ENCODE measurements at places on chromosomes 16 and 17.

- DNase-seq: no peak
Measured at GRCh38 chr16:72174726-72175125, 2.8 kb upstream of the PMFBP1 start.

DNA sequence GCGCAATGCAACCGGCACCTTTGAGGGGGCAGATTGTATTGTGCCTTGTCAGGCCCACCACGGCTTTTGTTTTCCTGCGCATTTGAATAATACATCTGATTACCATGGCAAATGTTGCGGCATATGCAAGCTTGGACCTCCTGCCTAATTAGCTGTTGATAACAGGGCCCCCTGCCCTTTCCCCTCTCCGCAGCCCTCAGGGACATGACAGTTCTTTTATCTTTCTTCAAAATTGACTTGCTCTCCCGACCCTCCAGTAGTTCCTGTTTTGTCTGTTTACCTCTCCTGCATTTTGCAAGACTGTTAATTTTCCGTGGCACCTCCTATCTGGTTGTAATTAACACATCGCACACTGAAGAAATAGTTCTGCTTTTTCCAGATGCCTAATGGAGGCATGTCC is 86.8 kb downstream of the RBFOX1 start:
- DNase-seq: no peak

GRCh38 chr17:49461580-49461979 is 33.5 kb upstream of the NGFR start:
- no peak for DNase-seq

DNA sequence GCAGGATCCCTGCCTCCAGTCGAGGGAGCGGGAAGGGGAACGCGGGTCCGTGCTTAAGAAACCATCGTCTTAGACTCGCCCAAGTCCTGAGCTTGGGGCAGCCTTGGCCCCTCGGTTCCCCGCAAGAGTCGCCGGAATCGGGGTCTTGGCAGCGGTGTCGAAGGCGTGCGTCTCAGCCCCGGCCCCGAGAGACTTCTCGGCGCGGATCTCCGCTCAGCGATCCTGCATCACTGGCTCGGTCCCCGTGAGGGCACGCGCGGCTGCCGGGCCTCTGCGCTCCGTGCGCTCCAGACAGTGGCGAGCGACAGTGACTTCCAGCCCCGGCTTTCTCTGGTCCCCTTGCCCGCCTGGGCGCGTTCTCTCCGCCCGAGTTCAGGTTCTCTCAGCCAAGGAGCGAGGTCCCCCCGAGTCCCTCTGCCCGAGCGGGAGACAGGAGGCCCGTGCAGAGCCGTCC is 380 bp downstream of the HS3ST3A1 start:
- DNase-seq: no peak

DNA sequence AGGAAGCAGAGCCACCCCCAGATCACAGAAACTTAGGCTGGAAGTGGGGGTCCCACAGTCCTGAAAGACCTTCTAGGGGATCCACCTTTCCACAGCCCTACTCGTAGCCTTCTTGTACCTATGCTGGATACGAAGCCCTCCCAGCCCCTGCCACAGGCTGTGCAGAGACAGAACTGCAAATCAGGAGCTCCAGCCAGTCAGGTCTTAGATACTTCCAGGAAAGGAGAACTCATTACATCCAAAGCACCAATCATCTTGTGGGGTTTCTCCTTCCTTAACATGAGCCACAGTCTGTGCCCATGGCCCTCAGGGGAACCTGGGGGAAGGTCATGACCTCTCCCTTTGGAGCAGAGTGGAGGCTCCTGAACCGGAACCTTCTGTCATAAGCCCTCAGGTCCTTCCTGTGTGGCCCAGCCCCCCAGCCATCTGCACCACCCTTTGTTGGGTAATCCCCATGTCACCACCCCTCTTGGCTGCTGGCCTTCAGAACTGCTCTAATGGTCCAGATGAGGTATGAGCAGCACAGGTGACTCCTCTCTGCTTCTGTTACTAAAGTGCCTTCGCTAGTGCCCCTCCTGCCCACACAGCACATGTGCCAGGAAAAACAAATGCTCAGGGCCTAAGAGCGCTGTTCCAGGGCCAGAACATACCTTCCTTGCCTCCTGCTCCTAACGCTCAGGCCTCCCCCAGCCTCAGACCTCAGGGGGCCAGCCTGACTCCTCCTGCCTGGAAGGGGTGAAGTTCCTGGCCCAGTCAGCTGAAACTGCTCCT is 14.6 kb downstream of the SRCIN1 start:
- no peak for DNase-seq

GRCh38 chr16:17936766-17937402 is 399.7 kb downstream of the NPIPA8 start:
- DNase-seq: no peak

DNA sequence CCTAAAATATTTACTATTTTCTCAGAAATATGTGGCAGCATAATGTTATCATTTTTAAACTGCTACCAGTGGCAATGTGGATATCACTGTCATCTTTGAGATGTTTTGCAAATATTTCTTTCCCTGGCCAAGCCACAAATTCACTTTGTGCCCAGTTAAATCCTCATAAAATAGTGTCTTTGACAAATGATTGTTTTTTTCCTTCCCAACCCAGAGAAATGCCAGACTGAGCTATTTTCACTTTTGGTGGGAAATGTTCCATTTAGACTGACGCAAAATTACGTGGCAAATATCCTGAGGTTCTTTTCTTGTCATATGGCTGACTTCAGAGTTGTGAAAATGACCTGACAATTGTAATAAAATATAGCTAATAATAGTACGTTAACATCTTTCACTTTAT is 807.0 kb upstream of the SOX9 start:
- DNase-seq: no peak

GRCh38 chr16:27779641-27780164 is 229.8 kb downstream of the KATNIP start:
- DNase-seq: no peak

- no peak for DNase-seq
Measured at GRCh38 chr16:56102183-56102686, 89.1 kb upstream of the GNAO1 start.

- DNase-seq: no peak
Measured at GRCh38 chr17:77814091-77814772, 144.3 kb upstream of the TNRC6C start.

GRCh38 chr16:90018297-90018651 is 982 bp downstream of the DBNDD1 start:
- DNase-seq: no peak

GRCh38 chr17:69339937-69340336 is 13.0 kb upstream of the ABCA5 start:
- no peak for DNase-seq

DNA sequence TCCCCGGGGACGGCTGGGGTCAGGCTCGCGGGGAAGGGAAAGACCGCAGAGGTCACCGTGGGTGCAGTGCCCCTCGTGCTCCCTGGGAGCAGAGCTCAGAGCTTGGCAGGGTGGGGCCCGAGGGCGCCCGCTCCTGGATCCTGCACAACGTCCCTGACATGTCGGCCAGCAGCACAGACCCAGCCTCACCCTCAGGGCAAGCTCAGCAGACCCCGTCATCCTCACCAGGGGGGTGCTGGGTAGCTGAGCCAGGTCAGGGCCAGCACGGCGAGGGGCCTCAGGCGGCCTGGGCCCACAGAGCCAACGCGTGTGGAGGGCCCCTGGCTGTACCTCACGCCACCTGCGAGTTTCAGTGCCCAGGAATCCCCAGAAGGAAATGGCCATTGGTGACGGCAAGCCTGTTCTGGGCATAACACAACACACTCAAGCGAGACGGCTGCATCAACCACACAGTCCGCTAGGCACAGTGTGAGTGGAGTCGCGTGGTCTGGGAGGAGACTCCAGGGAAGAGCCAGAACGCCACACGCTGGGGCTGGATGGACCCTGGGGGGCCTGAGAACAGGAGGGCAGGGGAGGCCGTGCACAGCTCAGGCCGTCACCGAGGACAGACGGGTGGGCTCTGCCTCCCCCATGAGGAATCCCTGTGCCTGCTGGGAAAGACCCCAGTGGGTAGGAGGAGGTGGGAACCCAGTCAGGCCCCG is 60.3 kb downstream of the ZNF778 start:
- DNase-seq: no peak

GRCh38 chr17:76407509-76407908 is 23.1 kb downstream of the SPHK1 start:
- no peak for DNase-seq

DNA sequence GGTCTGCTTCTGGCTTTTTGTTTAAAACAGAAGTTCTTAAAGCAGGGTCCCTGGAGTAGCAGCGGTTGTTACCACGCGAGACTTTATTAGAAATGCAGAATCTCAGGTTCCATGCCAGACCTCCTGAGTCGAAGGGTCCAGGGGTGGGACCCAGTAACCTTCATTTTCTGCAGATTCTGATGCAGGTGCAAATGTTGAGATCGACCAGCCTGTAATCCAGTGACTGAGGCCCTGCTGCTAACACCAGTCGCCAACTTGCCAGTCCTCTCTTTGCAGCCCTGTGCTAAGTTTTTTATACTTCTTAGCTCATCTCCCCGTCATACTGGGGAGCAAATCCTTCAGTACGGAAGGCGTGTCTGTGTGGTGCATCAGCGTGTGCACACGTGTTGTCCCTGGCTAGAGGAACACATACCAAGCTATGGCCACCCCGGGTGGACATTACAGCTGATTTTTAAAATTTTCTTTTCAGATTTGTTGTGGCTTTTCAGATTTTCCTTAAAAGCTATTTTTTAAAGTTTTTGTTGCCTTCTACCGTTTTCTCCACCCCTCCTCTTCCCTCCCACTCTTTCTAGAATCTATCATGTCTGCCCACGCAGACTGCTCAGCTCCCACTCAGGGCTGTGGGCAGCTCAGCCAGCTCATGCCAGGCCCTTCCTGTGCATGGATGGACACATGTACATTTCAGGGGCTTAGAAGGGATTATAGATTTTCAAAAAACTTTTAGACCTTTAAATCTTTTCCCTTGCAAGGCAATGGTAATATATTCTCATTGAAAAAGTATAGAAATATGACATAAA is 57.7 kb downstream of the MEAK7 start:
- DNase-seq: no peak

- DNase-seq: peak; percentile 47
Measured at GRCh38 chr16:85005285-85006069, 5.9 kb downstream of the ZDHHC7 start.

DNA sequence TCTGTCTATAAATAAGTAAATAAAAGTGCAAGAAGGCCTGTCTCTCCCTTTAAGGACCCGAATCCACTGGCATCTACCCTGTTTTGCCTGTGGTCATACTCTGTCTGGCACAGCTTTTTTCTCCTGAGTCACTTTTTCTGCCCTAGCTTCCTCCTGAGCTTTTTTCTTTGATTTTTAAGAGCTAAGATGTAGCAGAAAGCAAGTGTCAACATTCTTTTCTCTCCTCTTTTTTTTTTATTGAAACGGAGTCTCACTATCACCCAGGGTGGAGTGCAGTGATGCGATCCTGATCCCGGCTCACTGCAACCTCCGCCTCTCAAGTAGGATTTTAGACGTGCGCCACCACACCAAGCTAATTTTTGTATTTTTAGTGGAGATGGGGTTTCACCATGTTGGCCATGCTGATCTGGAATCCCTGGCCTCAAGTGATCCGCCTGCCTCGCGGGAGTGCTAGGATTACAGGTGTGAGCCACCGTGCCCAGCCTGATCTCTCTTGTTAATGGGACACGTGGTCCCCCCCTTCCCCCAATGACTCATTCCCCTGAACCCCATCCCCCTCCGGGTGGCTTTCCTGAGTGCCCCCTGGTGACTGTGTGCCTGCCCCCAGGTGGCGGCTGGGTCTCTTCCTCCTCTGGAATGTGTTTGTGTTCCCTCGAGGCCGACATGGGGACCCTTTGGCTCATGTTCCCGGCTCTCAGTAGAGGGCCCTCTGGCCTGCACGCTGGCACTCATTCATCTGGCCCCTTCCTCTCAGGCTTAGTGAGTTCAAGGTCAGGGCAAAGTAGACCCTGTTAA is 14.2 kb downstream of the C16orf90 start:
- DNase-seq: no peak

- DNase-seq: no peak
Measured at GRCh38 chr17:27868565-27868964, 24.6 kb downstream of the LYRM9 start.

DNA sequence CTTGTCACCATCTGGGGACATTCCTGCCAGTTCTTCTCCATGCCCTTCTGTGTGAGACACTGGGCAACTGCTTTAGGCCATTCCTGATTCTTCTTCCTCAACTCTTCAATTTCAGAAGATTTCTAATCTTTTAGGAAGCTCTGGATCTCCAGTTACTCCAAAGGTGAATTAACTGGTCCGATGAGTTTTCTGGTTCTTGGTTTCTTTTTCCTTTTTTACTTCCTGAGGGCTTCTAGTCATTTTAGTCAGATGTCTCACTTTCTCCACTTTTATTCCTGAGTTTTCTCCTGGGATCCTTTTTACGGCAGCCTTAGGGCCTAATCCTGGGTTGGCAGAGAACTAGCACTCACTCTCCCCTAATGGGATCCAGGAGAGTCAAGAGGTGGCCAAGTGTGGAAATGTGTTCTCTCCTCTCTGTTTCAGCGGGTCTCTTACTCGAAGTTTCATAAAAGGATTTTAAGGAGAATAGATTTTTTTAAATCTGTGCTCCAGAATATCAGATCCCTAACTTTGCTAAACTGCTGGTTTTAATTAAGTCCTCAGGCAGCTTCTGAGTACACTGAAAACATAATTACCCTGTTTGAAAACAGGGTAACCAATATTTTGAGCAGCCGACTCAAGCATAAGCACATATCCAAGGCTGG is 107.6 kb downstream of the RMI2 start:
- no peak for DNase-seq

GRCh38 chr16:12257926-12258561 is 281.5 kb downstream of the SNX29 start:
- no peak for DNase-seq

- DNase-seq: no peak
Measured at GRCh38 chr17:4543557-4544026, 11.6 kb downstream of the MYBBP1A start.

GRCh38 chr17:57038486-57038885 is 46.6 kb upstream of the AKAP1 start:
- DNase-seq: no peak

- DNase-seq: no peak
Measured at GRCh38 chr17:3940965-3941698, 23.1 kb downstream of the ATP2A3 start.

GRCh38 chr17:61431594-61432311 is 20.5 kb upstream of the TBX4 start:
- no peak for DNase-seq

- DNase-seq: peak; percentile 9
Measured at GRCh38 chr17:63740464-63741142, 996 bp downstream of the STRADA start.

GRCh38 chr16:67246756-67247191 is 507 bp downstream of the FHOD1 start:
- DNase-seq: no peak

DNA sequence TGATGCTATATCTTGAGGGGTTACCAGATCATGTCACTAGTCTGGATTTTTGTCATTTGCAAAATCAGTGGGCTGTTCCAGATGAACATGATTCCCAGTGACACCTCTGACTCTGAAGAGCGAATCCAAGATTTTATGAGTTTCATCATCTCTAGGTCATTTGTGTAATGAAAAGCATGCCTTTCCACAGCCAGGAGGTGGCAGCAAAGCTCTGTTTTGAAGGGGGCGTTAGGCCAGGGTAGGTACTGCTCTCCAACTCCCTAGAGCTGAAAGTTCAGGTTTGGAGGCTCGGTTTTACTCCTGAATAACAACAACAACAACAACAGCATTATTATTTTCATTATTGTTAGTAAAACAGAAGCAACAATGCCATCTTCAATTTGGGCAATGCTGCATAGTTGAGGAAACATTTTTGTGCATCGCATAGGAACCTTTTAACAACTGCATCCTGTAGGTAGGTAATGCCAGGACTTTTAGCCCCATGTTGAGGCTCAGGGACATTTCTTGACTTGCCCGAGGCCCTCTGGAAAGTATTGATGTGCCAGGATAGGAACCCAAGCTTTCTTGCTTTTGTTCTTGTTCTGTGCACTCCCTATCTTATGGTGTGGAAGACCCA is 77.0 kb downstream of the MYH13 start:
- DNase-seq: peak; percentile 49
